ENCODE measurements at places on chromosomes 5 and 9.

GRCh38 chr5:7018198-7018597 is 305.0 kb downstream of the TENT4A start:
- DNase-seq = no peak

GRCh38 chr5:135570453-135570764 is 8.4 kb downstream of the CXCL14 start:
- no peak for DNase-seq

DNA sequence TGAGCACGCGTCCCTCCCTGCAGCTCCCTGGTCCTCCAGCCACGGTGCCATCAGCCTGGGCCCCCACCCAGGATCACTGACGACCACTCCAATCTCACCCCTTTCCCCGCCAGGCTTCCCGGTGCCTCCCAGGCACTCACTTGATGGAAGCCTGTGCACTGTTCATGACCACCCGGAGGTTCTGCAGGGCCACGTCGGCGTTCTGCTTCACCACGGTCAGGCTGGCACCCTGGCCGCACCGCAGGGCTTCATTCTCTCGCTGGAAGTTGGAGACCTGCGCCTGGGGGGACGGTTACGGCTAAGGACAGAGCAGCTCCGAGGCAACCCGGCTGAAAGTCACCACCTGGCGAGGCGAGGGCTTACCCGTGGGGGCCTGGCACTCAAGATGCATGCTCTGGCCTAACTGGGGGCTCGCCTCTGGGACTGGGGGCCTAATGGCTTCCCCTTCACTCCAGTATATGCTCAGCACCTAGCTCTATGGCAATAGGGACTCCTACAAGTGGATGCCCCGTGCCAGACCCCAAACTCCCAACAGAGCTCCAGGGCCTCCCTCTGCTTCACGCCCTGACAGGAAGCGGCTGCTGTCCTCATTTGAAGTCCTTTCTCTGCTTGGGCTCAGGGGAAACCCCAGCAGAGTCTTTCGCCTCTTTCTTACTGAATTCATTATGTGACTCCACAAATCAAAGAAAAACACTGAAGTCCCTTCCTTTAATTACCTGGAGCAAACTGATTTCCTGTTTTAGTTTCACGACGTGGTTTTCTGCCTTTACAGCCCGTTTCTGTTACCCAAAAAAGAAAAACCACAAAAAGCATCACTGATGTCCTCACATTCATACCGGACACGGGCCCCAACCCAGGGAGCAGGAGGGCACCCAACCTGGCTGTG is 4.2 kb upstream of the SNAPC4 start:
- DNase-seq = no peak

DNA sequence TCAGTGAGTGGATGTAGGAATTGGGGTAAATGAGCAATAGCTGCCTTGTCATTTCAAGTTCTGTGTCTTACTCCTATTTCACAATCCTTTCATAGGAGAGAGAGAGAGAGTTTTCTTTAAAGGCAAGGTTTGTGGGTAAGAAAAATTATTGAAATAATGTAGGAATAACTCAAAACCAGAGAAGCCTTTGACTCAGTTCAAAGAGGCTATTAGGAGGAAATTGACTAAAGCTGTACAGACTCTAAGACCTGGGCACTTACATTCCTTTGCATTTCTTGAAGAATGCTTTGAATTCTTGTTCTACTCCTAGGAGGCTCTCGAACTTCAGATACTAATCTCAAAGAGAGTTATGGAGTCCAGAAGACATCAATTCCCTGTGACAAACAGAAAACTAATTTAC is 257.1 kb downstream of the FBXL7 start:
- DNase-seq = no peak

DNA sequence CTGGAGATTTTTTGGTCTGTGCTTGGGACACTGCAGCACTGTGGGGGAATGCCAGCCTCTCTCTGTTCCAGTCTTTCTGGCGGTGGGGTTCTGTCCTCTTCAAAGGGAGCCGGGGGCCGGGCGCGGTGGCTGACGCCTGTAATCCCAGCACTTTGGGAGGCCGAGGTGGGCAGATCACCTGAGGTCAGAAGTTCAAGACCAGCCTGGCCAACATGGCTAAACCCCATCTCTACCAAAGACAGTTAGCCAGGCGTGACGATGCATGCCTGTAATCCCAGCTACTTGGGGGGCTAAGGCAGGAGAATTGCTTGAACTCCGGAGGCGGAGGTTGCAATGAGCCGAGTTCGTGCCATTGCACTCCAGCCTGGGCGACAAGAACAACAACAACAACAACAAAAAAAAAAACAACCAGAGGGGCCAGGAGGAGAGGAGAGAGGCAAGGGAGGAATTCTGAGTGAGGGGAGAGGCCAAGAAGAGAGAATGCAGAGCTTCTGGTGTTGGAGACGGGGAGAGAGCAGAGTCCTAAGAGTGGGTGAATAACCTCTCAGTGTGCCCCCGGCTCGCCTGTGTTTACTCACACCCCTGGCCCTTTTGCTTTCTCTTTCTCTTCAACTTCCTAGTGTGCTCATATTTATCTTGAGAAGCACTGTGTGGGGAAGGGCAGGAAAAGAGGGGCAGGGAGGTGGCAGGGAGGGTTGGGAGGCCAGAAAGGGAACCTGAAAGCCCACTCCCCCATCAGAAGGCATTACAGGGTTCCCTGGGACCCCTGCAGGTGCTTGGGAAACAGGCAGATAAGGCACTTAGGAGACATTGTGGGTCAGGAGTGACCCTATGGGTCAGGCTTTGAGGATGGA is 3.2 kb upstream of the SET start:
- no peak for DNase-seq

Data from renal cortex interstitium (tissue), 15 donors.